ENCODE measurements at places on chromosomes 3 and 15.

- no peak for DNase-seq
These were observed 423.7 kb downstream of the C3orf38 start for GRCh38 chr3:88573472-88573871.

GRCh38 chr3:141114179-141114745 lies 63.1 kb downstream of the SPSB4 start:
- DNase-seq: no peak

DNA sequence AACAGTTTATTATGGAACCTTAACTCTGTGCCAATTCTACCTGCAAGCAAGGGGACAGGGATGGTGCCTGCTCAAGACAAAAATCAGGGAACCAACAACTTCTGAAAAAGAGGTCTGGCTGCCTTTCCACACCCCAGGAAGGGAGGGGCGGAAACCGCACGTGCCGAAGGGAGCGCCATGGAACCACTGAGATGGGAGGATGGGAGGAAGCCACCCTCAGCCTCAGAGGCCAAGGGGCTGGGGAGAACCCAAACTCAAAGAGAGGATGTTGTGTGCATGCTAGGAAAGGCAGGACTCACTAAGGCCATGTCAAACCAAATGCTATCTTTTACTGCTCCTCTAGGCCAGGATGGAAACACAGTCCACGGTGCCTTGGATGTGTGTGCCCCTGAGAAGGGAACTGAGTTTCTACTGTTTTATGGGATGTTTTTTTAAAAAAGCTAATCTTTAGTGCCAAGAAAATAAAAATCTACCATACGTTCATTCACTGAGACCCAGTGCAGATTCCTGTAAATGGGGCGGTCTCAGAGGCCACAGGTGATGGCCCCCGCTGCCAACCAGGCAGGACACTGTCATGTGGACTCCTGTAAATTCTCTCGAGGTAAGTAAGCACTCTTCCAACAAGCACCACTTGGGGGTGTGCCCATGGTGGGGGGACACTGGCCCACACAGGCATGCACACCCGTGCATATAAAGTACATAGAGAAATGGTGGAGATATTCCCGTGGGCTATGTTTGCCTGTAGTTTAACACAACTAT lies 20.5 kb downstream of the SRPRB start:
- no peak for DNase-seq

DNA sequence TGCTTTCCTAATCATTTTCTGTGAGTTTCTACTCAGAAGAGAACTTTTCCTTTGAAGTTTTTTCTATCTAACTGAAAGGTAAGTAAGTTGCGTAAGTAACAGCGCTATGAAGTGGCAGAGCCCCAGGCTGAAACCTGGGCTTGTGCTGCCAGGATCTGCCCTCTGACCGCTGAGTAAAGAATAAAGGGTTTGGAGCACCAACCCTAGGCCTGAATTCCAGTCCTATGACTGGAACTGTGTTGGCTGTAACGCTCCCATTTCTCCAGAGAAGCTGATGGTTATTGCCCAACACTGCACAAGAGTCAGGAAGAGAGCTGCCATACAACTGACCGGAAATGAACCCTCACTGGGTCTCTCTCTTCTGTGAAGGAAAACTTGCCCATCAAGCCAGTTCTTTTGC lies 87.0 kb downstream of the FOXB1 start:
- DNase-seq: no peak

- DNase-seq: peak; percentile 46
These were observed at the start of gene PRICKLE2 for GRCh38 chr3:64224826-64225610. Gene PRICKLE2 (minus strand): TSS chr3:64225466. CDS start chr3:64198927, 26,539 bp downstream.
